Stimulated activated CD4-positive, alpha-beta T cell treated with anti-CD3 and anti-CD28 coated beads, Interleukin-15, amount 100 ng/mL, for 1 hour (primary cell): ENCODE measurements at places on chromosomes 3 and 15.

GRCh38 chr15:51132384-51133139 lies 37.9 kb upstream of the TNFAIP8L3 start:
- DNase-seq: no peak

- DNase-seq: no peak
Observed at GRCh38 chr3:183959214-183959613, 58.5 kb downstream of the ABCC5 start.

DNA sequence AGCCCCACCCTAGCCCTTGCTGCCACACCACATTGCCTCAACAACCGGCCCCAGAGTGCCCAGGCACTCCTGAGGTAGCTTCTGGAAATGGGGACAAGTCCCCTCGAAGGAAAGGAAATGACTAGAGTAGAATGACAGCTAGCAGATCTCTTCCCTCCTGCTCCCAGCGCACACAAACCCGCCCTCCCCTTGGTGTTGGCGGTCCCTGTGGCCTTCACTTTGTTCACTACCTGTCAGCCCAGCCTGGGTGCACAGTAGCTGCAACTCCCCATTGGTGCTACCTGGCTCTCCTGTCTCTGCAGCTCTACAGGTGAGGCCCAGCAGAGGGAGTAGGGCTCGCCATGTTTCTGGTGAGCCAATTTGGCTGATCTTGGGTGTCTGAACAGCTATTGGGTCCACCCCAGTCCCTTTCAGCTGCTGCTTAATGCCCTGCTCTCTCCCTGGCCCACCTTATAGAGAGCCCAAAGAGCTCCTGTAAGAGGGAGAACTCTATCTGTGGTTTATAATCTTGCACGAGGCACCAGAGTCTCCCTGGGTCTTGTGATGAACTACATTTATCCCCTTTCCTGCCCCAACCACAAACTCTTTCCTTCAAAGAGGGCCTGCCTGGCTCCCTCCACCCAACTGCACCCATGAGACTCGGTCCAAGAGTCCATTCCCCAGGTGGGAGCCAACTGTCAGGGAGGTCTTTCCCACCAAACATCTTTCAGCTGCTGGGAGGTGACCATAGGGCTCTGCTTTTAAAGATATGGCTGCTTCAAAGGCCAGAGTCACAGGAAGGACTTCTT lies 39.1 kb downstream of the MESD start:
- DNase-seq: no peak

DNA sequence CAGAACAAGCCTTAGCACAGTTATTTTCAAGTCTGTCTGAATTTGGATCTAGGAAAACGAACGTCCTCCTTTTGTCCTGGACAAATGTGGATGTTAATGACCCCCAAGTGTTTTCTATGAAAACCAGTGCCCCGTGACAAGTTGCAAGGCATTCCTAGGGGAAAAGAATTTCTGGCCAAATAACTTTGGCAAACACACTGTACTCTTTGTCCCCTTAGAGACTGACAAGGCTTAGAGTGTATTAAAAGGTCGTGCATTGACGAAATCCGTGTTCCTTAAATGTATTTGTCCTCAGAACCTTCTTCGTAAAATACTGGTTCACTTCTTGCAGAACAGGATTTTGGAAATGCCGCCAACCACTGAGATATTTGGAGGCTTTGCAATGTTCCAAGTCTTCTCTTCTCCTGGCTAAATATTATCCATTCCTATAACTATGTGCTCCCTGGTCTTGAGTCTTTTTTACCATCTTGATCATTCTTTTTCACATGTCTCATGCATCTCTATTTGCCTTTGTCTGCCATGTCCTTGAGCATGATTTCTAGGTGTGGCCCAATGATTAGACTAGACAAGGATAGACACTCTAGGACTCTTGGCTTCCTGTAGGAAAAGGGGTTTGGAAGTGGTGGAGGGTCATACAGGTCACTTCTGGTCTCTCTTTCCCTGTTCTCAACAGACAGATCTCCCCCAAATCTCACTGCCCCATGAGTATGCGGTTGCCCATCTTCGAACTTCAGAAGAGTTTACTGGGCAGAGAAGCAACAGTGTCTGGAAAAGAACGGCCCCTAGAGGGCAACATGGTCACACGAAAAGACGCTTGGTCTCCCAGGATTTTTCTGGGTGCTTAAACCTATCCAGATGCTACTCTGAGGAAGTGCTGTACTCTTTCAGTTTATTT lies 117.5 kb downstream of the EDEM1 start:
- DNase-seq: no peak

- DNase-seq: no peak
Observed at GRCh38 chr3:99970198-99970597, 144.1 kb downstream of the FILIP1L start.

DNA sequence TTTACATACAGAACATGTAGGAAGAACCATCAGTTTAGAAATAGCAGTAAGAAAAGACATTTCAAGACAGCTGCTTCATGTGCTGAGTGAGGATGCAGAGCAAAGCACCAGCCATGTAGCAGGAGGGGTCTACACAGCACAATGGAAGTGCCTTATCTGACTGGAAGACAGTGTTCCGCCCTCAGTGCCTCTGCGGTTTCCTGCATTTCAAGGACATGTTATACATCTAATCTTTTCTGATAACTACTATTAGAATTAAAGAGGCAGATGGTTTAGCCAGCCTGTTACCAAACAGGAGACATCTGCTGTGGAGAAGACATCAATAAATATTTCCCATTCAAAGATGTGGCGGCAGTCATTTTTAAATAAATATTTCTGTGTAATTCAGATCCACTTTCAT lies 10.6 kb downstream of the LSG1 start:
- no peak for DNase-seq

DNA sequence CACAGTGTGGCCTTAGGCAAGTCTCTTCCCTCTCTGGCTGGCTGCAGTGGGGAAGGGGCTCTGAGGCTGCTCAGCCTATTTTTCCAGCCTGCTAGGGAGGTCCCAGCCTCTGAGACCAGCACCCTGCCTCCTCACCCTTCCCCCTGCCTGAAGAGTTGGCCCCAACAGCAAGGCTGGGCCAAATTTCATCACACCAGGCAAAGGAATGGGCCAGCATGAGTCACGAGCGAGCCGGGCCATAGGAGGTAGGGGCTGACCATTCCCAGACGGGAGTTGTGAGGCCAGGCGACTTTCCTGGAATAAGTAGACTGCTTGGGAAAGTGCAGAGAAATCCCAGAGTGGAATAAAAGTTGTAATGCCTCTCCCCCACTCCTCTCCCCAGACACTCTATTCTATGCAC lies 5.7 kb upstream of the FBLN2 start:
- no peak for DNase-seq

DNA sequence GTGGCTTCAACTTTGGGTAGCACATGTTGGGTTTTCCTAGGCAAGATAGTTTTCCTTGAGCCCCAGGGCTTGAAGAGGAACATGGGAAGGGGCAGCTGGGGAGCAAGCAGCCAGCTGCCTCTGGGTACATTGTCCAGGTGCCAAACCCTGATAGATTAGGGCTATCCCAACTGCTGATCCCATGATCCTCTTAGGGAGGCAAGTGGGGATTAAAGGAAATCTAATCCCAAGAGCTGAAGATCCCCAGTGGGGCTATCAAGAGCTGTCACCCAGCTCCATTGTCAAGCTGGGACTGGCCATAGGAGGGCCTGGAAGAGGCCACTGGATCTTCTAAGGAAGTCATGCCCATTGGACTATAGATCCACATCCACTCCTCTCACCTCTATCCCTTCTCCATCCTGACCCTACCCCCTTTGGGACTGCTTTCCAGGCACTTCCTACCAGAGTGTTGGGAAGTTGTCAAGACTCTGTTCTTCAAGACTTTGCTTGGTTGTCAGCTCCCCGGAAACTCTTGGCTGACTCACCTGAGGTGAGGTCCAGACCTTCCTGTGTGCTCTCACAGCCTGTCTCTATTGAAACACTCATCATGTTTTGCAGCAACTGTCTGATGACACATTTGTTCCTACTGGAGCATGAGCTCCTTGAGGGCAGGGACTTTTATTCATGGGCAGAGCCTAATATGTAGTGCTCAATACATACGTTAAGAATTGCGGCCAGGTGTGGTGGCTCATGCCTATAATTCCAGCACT lies 5.9 kb downstream of the CAMK2N2 start:
- DNase-seq: no peak

GRCh38 chr3:16239086-16239770 lies 25.5 kb downstream of the DPH3 start:
- no peak for DNase-seq

- DNase-seq: no peak
Observed at GRCh38 chr3:130850044-130850797, 43.7 kb upstream of the ATP2C1 start.

- DNase-seq: no peak
Observed at GRCh38 chr3:95289295-95289694, 1226.4 kb downstream of the NSUN3 start.

DNA sequence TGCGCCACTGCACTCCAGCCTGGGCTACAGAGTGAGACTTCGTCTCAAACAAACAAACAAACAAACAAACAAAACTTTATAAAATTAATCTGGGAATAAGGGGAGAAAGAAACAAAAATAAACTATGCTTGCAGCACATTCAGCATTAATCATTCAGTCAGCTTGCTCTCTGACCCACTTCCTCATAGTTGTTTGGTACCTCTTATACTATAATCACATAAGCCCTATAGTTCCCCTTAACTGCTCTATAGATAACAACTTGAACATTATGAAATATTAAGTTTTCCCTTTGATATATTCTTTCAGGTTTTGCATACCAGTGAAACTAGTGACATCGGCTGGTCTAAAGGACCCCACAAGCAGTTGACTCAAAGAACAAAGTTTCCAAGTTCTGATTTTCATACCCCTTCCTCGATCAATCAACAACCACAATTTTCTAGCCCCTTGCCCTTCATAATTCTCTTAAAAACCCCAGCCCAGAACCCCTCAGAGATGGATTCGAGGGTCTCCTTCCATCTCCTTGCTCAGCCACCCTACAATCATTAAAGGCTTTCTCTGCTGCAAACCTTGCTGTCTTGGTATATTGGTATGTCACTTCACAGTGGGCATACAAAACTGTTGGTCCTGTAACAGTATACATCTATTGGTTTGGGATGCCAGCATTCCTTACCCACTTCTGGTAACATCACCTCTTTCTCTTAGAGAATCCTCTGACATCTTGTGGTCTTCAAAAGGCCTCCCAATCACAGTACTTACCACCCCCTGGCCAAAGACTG lies 26.4 kb downstream of the BCL2L10 start:
- no peak for DNase-seq

- DNase-seq: no peak
Observed at GRCh38 chr3:41679374-41679773, 282.5 kb downstream of the ULK4 start.

DNA sequence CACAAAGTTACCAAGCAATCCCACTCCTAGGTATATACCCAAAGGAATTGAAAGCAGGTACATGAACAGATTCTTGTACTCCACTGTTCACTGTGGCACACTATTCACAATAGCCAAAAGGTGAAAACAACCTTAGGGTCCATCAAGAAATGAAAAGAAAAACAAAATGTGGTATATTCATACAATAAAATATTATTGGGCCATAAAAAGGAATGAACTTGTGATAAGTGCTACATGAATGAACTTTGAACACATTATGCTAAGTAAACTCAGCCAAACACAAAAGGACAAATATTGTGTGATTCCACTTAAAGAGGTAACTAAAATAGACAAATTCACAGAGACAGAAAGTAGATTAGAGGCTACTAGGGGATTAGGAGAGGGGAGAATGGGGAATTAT lies 55.2 kb upstream of the IMPG2 start:
- no peak for DNase-seq

DNA sequence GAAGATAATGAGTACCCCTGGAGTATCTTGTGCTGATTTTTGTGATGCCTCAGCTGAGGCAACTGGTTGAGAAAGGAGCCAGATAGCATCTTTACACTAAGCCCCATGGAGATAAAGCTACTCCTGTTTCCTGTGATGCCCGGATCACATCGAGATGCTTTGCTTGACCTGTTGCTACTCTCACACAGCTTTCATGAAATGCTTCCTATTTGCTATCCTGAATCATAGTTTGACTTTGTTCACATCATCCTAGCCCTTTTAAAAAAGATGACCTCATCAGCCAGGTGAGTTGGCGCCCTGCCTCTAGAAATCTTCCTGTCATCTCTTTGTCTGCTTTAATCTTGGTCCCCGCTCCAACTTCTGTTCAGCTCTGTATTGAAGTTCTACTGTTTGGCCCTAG lies 409.6 kb upstream of the TBL1XR1 start:
- no peak for DNase-seq

GRCh38 chr3:109851854-109852253 lies 514.5 kb upstream of the DPPA4 start:
- no peak for DNase-seq

DNA sequence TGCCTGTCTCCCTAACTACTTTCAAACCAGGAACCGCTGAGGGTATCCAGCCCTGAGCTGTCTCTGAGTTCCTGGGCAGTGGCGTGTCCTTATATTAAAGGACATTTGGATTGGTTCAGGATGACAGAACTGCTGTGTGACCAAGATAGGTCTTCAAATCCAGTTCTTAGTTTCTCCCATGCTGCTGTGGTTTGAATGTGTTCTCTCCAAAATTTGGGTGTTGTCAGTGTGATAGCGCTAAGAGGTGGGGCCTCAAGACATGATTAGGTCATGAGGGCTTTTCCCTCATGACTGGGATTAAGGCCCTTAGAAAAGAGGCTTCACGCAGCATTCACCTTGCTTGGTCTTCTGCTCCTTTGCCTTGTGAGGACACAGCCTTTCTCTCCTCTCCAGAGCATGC lies 376.5 kb upstream of the TPM1 start:
- no peak for DNase-seq

- DNase-seq: no peak
Observed at GRCh38 chr15:100784493-100785180, 95.0 kb upstream of the ALDH1A3 start.

GRCh38 chr3:188135271-188135670 lies 18.7 kb upstream of the LPP start:
- DNase-seq: no peak

- no peak for DNase-seq
Observed at GRCh38 chr3:22795917-22796316, 407.2 kb upstream of the UBE2E2 start.

- DNase-seq: no peak
Observed at GRCh38 chr15:67068710-67069400, 3.5 kb downstream of the SMAD3 start.

GRCh38 chr15:23828786-23829185 lies 141.7 kb upstream of the NDN start:
- no peak for DNase-seq

DNA sequence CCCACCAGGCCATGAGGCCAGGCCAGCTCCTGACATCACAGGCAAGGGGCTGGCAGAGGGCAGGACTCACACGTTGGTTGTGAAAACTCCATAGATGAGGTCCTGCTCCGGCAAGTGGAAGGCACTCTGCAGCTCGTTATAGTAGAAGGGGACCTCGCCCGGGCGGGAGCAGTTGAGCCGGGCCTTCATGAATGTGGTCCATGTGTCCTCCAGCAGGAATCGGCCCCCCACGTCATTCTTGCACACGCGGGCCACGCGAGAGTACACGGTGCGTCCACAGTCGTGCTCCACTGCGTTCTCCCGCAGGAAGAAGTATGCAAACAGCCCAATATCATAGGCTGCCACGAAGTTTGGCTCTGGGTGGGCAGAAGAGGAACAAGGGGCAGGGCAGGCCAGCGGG lies 101.2 kb downstream of the SEMA5B start:
- DNase-seq: no peak

DNA sequence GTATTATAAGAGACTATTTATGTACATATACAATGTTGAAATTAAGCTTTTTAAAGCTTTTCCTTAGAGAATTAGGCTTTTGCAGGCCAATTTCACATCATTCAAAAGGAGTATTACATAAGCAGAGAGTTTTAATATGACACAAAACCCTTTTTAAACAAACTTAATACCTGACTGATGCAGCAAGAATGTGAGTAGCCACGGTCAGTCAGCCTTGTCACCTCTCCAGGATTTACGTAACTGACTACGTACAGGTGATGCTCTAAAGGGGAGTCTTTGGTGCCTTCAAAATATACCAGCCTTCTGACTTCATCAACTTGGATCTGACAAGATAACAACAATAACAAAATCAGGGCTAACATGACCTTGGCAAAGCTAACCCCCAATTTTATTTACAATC lies 44.2 kb upstream of the IGDCC4 start:
- no peak for DNase-seq
